ENCODE measurements at places on chromosomes 6 and 20.

DNA sequence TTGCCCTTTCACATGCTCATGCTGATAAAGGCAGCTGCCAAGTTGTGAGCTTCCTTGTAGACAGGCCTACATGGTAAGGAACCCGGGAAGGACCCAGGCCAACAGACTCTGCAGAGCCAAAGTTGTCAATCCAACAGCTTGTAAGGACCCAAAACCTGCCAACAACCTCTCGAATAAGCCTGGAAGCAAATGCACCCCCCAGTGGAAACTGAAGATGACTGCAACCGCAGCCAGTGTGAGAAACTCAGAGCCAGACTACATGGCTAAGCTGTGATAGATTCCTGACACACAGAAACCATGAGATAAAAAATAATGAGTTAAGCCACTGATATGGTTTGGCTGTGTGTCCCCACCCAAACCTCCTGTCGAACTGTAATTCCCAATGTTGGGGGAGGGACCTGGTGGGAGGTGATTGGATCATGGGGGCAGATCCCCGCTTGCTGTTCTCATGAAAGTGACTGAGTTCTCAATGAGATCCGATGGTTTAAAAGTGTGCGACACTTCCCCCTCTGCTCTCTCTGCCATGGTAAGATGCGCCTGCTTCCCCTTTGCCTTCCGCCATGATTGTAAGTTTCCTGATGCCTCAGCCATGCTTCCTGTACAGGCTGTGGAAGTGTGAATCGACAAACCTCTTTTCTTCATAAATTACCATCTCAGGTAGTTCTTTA lies 18.8 kb upstream of the CLPSL2 start:
- DNase-seq: peak; percentile 42

DNA sequence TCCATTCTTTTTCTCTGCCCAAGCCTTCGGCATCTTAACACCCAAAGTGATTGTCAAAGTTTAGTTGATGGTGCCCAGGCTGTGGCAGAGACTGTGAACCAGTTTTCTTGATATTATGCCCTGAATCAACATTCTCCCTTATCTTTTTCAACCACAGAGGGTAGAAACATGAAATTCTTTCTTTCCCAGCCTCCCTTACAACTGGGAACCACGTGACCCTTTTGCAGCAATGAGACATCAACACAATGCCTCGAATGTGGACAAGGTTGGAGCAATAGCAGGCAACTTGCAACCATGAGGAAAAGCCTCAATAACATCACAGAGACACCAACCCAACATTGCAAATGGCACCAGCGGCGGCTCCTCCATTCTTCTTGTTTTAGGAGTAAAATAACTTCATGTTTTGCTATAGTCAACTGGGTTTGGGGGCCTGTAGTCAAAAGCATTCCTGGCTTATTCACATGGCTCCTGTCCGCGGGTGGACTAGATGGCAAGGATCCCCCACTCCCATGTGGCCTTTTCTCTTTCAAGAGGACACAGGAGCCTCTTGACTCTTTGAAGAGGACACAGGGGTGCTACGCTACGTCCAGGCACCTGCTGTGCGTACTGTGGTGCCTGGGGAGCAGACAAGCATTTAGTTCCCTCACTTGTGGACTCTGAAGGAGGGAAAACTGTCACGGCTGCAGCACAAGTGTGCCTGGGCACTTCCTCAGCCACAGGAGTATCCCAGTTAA lies 90.5 kb downstream of the NOL4L start:
- no peak for DNase-seq

GRCh38 chr20:21174516-21175239 lies 48.8 kb downstream of the KIZ start:
- no peak for DNase-seq

DNA sequence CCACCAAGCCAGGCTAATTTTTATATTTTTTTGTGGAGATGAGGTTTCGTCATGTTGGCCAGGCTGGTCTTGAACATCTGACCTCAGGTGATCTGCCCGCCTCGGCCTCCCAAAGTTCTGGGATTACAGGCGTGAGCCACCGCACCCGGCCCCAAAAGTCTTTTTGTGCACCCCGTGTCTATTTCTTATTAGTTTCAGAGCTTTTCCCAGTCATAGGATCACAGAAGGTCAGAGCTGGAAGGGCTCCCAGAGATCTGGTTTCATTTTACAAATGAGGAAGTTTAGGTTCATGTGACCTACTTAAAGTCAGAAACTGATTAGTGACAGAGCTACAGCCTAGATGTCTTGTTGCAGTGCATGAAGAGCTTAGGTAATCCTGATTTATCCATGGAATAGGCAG lies 1.6 kb upstream of the OGFRL1 start:
- no peak for DNase-seq

- DNase-seq: peak; percentile 18
These were observed 1.5 kb upstream of the PHIP start for GRCh38 chr6:79079561-79080041.

- DNase-seq: no peak
These were observed 55.4 kb downstream of the SNAI1 start for GRCh38 chr20:50038169-50038568.

- no peak for DNase-seq
These were observed 8.4 kb downstream of the SDC4 start for GRCh38 chr20:45339799-45340198.

DNA sequence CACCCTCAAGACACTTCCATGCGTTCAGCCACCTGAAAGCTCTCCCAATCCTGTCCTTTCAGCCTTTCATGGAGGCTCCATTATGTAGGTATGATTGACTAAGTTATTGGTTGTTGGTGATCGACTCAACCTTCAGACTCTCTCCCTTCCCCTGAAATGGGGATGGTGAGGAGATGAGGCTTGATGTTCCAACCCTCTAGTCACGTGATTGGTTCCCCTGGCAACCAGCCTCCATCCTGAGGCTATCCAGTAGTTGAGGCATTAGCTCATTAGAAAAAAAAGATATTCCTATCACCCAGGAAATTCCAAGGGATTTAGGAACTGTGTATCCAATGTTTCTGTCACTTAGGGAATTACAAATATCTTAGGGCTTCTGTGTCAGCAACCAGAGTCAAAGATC lies 426.6 kb downstream of the PKHD1 start:
- no peak for DNase-seq

GRCh38 chr6:5338177-5338960 lies 77.1 kb downstream of the FARS2 start:
- no peak for DNase-seq

- DNase-seq: no peak
These were observed 69.8 kb downstream of the TMEM170B start for GRCh38 chr6:11607383-11607782.

DNA sequence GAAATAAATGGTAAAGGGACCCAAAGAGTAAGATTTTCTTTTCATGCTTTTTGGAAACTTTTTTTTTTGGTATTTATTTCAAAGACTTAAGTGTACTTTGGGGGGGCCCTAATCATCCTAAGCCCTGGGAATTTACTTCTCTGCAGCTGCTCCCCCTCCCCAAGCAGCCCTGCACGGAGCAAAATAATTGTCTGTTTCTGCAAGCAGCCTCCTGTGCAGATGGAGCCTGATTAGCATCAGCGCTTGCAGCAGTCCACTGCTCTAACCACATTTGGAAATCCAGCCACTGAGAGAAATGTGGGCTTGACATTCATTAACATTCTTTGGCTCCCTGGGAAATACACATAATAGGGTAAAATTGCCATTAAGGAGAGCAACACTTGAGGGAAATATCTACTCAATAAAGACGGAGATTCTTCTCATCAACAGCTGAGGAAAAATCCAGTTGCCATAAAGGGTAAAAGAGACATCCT lies 309.2 kb upstream of the MAP3K7 start:
- no peak for DNase-seq

GRCh38 chr6:148055419-148055818 lies 287.2 kb upstream of the SASH1 start:
- no peak for DNase-seq

GRCh38 chr20:23585808-23586734 lies 17.8 kb upstream of the CST9L start:
- DNase-seq: no peak

GRCh38 chr20:48787861-48788375 lies 39.9 kb downstream of the PREX1 start:
- DNase-seq: no peak

- DNase-seq: no peak
These were observed 3.3 kb upstream of the PRDM1 start for GRCh38 chr6:106082735-106083398.

GRCh38 chr20:63141531-63141930 lies 74.4 kb downstream of the YTHDF1 start:
- no peak for DNase-seq

DNA sequence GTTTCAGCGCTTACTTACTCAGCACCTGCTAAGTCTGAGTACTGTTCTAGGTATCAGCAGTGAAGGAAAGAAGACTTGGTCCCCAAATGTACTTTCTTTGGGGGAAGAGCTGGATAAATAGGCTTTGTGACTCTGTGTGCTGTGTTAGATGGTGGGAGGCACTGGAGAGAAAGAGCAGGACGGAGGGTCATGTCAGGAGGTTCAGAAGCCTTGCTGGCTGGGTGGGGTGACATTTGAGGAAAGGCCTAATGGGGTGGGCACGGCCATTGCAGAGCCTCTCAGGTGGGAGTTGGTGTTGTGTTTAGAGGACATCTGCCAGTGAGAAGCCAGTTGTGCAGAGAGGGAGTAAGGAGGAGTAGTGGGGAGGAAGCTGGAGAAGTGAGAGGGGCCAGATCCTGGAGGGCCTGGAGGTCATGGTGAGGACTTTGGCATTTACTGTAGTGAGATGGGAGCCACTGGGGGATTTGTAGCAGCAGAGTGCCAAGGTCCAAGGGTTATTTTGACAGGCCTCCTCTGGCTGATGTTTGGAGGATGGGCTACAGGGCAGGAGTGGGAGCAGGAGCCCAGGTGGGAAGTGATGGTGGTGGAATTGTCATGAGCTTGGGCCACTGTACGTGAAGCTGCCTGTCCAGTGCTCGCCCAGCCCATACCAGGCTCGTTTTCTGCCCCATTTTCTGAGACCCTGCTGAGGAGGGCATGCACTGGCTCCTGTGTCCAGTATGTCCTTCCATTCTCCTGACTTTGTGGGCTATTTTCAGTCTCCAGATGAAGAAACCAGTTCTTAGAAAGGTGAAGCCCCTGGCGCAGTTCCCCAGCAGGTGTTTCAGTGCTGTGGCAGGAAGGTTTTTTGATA lies 886 bp downstream of the SDCBP2 start:
- DNase-seq: peak; percentile 31

- peak; percentile 4 for DNase-seq
These were observed 46.9 kb downstream of the MAP3K4 start for GRCh38 chr6:161038229-161039031.

DNA sequence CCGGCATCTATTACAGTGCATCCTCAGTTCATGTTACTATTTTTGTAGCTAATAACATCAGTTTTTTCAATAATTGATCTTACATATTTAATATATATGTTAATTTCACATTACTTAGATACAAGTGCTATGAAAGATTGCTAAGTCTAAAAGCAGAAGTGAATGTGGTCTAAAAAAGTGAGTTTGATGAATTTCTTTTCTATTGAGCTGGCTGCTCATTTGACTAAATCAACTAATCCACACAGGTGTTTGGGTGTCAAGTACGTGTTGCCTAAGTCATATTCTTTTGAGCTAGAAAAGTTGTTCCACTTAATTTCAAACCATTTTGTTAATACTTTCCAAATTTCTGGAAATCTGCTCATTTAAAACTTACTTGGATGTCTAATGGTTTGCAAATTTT lies 46.6 kb upstream of the EZR start:
- DNase-seq: no peak

GRCh38 chr6:101626269-101626668 lies 232.8 kb downstream of the GRIK2 start:
- no peak for DNase-seq

DNA sequence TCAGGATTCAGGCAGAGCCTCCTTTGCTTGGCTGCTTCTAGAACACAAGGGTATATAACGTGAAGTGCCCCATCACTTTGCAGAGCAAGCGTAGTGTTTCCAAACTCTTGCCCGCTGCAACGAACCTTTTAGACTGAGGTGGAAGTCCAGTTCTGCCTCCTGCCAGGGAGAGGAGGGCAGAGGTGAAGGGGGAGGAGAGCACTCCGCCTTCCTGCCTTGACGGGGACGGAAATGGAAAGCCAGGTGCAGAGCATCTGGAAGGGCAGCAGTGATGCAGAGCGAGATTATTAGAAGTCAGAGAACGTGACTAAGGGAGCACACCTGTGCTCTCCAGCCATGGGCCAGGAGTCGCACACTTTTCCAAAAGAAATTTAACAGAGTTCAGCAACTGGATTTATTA lies 63.4 kb downstream of the RREB1 start:
- DNase-seq: peak; percentile 75

GRCh38 chr20:61960836-61961235 lies 104.8 kb downstream of the TAF4 start:
- DNase-seq: no peak

- peak; percentile 44 for DNase-seq
These were observed 47.7 kb upstream of the POLR1H start for GRCh38 chr6:30013291-30013922.

GRCh38 chr20:37898233-37899104 lies 4.5 kb upstream of the VSTM2L start:
- DNase-seq: no peak

- DNase-seq: no peak
These were observed 115.1 kb downstream of the ZMYND8 start for GRCh38 chr20:47241345-47241781.

DNA sequence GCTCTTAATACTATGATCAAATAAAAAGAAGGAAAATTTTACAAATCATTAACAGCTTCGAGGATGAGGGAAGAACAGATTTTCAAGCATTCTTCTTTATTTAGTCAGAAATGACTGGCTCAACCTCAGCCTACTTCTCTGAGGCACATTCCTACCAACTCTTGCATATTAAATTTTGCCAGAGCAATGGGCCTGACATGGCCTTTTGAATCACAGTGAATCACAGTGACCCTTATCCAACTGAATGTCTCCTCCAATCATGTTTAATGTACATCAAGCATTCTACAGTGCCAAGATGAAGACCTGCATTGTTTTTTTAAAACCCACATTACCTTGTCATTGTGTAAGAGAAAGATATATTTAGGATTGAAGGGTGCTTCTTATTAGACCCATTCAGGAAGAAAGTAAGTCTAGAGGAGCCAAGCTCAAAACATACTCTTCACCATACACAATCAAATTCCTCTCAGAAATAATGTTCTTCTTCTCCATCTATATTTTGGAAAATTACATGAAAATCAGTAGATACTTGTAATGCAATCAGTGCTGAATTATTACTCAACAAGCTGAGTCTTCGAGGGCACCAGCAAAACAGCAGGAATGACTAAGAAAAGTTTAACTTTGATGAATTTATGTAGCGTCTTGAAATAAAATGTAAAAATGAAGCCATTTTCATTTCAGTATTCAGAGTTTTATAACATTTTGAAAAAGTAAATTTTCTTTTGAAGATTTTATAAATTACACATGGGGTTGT lies 44.1 kb upstream of the MOXD1 start:
- DNase-seq: no peak

Data from HT-29 (cell line).